ENCODE measurements at places on chromosomes 12 and 14.

DNA sequence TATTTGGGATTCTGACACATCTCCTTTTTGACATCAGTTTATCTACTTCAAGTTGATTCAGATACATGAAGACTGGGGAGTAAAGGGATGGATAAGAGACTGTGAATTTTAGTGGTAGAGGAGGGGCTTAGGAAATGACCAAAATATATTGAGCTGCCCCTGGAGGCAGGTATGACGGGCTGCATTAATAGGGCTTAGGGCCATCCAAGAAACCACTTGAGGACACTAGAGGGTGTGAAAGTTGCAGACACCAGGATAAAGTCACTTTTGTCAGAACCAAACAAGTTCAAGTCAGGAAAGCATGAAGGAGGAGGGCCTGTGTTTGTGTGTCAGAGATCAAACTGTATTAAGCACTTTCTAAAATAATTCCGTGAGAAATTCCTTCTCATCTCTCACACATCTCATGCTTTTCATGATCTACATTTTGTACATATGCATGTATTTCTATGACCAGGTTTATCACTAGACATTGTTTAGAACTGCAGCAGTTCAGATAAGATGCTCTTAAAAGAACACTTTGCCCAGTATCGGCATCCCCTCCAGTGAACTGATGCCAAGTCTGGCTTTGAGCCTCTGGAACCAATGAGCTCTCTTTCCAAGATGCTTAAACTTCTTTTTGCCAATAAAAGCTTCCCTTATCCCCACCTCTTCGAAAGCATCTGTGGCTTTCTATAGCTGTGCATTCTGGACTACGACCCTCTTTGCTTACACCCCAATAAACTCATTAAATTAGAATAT, 136.9 kb downstream of the SLC38A1 start:
- DNase-seq, result no peak

GRCh38 chr14:102510616-102511520, 1.3 kb upstream of the ANKRD9 start:
- DNase-seq, result no peak

- DNase-seq, result no peak
Observed at GRCh38 chr14:24434036-24434435, 4.3 kb downstream of the KHNYN start.

DNA sequence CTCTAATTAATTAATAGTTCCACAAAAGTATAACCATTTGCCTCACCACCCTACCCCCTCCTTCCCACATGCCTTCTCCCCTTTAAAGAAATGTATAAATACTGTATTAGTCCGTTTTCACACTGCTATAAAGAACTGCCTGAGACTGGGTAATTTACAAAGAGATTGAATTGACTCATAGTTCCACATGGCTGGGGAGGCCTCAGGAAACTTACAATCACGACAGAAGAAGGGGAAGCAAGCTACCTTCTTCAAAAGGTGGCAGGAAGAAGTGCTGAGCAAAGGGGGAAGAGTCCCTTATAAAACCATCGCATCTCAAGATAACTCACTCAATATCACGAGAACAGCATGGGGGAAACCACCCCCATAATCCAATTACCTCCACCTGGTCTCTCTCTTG, 8.2 kb upstream of the RESF1 start:
- DNase-seq, result no peak

DNA sequence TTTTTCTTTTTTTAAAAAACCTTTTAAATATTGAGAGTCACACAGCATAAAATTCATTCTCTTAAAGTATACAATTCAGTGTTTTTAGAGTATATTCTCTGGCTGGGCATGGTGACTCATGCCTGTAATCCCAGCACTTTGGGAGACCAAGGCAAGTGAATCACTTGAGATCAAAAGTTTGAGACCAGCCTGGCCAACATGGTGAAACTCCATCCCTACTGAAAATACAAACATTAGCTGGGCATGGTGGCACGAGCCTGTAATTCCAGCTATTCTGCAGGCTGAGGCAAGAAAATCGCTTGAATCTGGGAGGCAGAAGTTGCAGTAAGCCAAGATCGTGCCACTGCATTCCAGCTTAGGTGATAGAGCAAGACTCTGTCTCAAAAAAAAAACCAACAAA, 68.4 kb upstream of the BCAT1 start:
- no peak for DNase-seq

DNA sequence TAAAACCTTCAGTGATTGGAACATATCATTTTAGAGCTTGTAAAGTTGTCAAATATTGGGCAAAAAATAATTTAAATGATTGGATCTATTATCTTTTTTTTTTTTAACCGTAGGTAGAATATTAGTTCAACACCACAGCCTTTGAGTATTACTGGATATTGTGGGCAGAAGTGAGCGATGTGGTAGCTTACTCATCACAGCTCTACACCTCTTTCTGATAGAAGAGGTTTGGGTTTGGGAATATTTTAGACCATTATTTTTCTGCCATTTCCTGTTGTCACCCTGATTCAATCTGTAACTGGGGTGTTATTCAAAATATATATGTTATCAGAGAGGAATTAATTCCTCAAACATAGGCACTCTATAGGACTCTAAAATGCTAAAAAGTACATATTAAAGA, 34.8 kb upstream of the SLC38A2 start:
- no peak for DNase-seq

DNA sequence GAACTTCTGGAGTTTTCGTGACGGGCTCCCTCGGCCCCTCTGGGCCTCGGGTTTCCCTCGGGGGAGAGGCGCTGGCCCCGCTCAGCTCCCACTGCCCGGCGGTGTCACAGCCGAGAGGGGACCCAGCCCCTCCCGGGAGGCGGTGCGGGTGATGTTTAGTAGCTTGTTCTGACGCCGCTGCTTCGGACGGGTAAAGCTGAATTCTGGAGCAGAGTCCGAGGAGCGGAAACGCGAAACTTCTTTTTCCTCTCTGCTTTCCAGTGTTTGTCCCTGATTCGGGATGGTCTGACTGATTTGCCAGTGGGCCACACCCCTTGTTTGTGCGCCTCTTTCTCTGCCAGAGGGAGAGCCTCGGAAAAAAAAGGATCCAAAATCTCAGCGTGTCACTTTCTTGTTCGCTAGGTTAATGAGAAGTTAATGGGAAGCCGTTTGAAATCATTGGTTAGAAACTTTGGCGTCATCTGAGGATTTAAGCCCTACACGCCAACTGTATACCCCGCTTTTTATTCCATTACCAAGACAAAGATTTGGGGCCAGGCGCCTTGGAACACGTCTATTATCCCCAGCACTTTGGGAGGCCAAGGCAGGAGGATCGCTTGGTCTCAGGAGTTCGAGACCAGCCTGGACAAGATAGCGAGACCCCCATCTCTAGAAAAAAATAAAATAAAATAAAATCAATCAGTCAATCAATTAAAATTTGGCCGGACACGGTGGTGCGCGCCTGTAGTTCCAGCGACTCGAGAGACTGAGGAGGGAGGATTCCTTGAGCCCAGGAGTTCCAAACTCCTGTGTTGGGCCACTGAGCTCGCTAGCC, 756 bp downstream of the TULP3 start:
- no peak for DNase-seq

DNA sequence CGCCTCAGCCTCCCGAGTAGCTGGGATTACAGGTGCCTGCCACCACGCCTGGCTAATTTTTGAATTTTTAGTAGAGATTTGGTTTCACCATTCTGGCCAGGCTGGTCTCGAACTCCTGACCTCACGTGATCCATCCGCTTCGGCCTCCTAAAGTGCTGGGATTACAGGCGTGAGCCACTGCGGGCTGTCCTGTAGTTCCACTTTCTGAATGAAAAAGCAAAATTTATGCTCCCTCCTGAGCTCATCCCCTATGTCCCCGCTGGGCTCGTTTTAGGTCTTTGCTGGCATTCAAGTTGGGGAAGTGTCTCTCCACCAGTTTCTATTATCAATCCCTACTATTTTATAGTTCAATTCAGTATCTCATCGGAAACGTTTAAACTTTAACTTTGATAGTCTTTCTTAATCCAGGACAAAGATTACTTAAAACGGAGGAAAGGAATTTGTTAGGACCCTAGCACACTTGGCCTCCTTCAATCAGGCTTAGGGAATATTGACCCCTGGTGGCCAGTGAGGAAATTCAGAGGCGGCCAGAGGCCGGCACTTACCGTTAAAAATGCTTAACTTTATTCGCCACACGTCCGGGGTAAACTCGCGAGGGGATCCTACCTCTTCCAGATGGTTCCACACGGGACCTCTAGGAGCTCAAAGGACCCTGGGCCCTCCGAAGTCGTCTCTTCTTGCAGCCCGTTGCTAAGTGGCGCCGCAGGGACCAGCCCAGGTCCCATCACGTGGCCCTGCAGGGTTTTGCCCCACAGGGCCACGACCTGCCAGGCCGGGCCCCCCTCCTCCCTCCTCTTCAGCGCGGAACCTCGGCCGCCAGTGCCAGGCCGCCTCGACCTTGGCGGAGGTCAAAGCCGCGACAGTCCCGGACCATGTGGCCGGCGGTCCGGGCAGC, 11.4 kb upstream of the DNAL1 start:
- no peak for DNase-seq

GRCh38 chr14:50762001-50762930, 68.7 kb downstream of the NIN start:
- no peak for DNase-seq

- DNase-seq, result no peak
Observed at GRCh38 chr12:67698672-67699581, 50.4 kb downstream of the DYRK2 start.

- DNase-seq, result no peak
Observed at GRCh38 chr12:16150276-16150675, 127.2 kb downstream of the SLC15A5 start.

Measured in cortex of kidney (tissue), 1 donor.